ENCODE measurements at places on chromosomes 2 and 18. TPM values are rescaled to one million over a fixed set of nuclear protein-coding genes. Genes with fewer than 3 reads are reported as not detected.
A peak's percentile ranks its signal among the peaks of the same experiment; 100 is the strongest.

Gene SCN9A
- total RNA-seq: 58.6 TPM

Gene DYSF
- total RNA-seq: 3.4 TPM

GRCh38 chr2:157290525-157290924 lies 33.0 kb downstream of the GALNT5 start:
- DNase-seq: no peak

DNA sequence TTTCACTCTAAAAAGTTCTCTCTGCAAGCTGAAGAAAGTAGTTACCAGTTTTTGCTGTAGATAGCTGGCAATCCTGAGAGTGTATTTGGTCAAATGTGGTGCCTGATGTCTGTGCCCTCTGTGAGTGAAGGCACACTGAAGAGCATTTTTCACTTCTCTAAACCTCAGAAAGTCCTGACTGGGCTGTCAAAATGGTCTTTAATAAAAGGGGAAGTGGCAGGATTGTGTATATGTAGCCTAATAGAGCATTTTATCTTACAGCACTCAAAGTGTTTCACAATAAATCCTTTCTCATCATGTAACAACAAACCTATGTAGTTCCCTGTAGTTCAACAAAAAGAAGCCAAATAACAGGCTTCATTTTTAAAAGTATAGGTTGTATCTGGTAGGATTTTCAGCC lies 1552.3 kb upstream of the SLC39A10 start:
- DNase-seq: no peak

- DNase-seq: peak; percentile 9
Observed at GRCh38 chr2:145595296-145595695, 1075.4 kb upstream of the ZEB2 start.

DNA sequence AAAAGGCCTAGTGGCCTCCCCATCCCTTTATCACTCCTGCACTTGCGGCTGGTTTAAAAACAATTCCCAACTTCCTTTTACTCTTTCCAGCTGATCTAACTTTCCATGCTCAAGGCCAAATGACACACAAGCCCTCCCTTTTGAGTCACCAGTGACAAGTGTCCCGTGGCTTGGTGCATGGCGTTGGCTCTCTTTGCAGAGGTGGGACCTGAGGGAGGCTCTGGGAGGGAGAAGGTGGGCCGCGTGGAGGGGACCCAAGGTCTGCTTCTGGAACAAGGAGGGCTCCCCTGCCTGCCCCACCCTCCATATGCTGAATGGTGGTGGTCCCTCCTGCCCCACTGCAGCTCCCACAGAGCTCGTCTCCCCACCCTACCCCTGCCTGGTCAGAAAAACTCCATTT lies 30.8 kb upstream of the HPCAL1 start:
- no peak for DNase-seq
